ENCODE measurements at places on chromosomes 2 and 18.

- no peak for DNase-seq
Measured at GRCh38 chr2:212289301-212289700, 249.3 kb downstream of the ERBB4 start.

DNA sequence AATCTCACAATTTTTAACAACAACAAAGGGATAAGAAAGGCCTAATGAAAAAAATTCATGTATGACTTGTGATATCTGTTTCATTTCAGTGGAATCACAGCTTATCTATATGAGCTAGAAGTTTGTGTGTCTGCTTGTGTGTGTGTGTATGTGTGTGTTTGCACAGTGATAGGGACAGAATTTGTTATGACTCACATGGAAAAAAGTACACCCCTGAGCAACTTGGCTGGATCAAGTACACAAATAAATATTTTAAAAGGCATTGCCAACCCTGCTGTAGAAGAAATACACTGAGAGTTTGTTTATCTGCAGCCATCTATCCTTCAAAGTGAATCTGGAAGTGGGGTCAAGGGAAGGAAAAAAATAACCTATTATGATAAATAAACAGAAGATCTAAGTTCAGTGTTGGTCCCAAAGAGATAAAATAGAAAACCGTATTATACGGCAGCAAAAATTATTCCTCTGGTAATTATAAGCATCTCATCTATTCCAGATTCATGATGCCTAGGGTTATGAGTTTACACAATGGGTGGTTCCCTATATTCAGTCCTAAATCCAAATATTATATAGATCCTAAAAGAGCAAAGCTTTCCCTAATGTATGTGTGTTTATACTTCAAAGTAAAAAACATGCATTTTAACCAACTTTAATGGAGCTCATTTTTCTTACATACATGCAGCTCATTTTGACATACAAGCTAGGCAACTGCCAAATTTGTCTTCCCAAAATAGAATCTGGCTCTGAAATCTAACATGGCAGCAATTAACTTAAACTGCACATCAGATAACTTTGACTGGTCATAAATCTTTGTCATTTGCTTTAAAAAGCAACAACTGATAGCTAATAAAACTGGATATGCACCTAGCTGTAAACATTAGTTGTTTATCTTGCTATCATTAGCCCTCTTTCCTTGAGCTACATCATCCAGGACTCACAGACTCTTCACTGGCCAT is 420.6 kb downstream of the IRS1 start:
- no peak for DNase-seq

- DNase-seq = no peak
Measured at GRCh38 chr2:16785149-16785548, 119.5 kb upstream of the CYRIA start.

- peak; percentile 46 for DNase-seq
Measured at GRCh38 chr18:59881728-59882656, 17.8 kb upstream of the PMAIP1 start.

GRCh38 chr2:217162533-217162932 is 302.7 kb upstream of the TNP1 start:
- peak; percentile 96 for DNase-seq

DNA sequence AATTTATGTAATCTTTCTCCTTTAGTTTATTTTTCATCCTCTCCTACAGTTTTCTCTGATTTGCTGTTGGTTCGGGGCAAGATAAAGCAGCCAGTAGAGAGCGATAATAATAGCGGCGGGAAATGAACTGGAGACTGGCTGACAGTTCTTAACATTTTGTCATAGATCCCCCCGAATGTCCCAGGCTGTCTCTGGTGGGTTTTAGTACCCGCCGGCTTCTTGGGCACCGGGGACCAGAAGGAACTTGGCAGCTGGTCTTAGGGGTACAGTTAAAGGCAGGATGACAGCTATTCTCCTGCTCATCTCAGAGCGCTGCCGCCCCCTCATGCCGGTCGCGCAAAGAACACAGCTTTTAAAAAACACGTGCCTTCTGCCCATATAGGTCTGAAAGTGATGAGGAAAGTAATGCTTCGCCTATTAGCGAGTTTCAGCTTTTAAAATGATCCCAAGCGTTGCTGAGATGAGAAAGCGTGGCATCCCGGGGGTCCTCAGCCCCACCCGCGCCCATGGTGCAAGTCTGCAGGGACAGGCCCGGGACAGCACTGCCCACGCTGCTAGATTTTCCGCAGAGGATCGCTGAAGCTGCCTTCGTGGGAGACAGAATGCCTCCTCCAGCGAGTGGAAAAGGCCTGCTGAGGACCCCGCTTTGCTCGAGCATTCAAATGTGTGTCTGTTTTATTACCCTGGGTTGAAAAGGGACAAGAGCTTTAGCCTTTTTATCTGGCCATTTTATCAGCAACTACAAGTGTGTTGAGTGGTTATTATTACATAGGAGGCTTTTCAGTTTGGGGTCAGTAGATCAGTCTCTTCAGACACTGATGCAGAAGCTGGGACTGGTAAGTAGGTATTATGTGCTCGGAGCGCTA is 3.8 kb downstream of the ONECUT2 start:
- DNase-seq = no peak

GRCh38 chr2:222609381-222609780 is 46.5 kb downstream of the FARSB start:
- DNase-seq = no peak

GRCh38 chr2:75431276-75431675 is 129.5 kb downstream of the EVA1A start:
- no peak for DNase-seq

- peak; percentile 71 for DNase-seq
Measured at GRCh38 chr2:24830351-24830750, 37.1 kb downstream of the CENPO start.

GRCh38 chr2:239814861-239815601 is 210.1 kb downstream of the NDUFA10 start:
- DNase-seq = no peak

- DNase-seq = no peak
Measured at GRCh38 chr18:29171892-29172755, 995.2 kb upstream of the CDH2 start.

All from pons (tissue), 1 donor.